ENCODE measurements at places on chromosomes 5 and 9.

DNA sequence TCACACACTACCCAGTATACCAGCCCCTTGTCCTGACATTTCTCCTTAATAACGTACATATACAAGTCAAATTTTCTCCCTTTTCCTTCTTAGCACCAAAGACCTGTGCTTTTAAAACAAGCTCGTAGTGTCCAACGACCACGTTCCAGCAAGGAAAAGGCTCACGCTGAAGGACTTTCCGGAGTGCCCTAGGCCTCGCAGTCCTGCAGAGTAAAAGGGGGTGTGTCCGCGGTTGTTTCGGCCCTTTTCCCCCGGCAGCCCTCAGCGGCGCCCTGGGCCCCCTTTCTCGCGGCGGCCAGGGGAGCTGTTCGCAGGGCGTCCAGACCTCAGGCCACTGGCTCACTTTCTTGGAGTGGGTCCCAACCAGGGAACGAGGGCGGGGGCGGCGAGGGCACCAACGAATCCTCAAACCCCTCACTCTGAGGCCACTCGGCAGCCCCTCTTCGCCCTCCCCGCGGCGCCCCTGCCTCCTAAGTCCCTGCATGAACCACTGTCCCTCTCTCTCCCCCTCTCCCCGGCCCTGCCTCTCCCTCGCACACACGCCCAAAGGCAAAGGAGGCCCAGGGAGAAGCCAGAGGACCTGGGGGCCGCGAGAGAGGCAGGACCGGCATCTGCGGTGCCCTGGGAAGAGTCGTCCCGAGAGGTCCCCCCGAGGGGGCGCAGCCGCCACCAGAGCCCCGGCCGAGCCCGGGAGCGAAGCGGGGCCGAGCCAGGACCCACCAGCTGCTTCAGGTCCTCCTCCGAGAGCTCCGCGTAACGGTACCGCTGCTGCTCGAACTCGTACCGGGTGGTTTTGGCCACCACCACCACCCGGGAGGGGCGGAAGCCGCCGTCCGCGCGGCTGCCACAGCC is 720 bp downstream of the NADK2 start:
- DNase-seq, result no peak

DNA sequence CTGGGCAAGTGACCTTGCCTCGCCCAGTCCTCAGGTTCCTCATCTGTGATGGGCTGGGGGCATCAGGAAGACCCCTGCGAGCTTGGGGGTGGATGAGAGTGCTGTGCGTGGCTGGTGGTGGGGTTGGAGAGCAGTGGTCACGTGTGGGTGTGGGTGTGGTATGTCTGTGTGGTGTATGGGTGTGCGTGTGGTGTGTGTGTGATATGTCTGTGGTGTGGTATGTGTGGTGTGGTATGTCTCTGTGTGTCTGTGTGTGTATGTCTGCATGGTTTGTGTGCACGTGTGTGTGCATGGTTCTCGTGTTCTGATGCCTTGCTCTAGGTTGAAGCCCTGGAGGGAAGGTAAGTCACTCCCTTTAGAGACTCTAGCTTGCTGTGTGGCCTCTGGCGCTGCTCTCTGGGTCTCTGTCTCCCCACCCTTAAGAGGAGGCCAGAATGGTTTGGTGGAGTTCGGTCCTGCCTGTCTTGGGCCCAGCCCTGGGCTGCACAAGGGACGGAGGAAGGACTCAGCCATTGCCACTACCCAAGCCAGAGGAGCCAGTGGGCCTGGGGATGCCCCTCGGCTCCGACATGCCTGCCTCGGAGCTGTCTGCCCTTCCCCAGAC is 87.0 kb downstream of the RXRA start:
- no peak for DNase-seq

GRCh38 chr5:25515525-25515924 is 870.7 kb upstream of the CDH10 start:
- DNase-seq, result no peak

DNA sequence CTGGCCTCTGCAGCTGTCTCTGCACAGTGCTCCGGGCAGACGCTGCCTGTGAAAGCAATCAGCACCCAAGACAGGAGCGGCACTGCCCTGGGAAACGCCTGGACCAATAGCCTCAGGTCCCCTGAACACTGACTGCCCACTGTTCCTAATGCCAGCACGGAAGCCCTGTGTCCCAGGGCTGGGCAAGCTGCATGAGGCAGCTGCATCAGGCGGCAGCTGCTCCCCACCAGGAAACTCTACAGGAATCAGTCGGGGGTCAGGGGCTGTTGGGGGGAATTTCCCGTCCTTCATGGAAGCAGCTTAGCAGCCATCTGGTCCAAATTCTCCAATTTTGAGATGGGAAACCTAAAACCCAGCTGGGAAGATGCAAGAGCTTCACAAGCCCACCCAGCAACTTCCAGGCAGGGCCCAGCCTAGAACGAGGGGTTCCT is 118.6 kb downstream of the VAV2 start:
- DNase-seq, result no peak

DNA sequence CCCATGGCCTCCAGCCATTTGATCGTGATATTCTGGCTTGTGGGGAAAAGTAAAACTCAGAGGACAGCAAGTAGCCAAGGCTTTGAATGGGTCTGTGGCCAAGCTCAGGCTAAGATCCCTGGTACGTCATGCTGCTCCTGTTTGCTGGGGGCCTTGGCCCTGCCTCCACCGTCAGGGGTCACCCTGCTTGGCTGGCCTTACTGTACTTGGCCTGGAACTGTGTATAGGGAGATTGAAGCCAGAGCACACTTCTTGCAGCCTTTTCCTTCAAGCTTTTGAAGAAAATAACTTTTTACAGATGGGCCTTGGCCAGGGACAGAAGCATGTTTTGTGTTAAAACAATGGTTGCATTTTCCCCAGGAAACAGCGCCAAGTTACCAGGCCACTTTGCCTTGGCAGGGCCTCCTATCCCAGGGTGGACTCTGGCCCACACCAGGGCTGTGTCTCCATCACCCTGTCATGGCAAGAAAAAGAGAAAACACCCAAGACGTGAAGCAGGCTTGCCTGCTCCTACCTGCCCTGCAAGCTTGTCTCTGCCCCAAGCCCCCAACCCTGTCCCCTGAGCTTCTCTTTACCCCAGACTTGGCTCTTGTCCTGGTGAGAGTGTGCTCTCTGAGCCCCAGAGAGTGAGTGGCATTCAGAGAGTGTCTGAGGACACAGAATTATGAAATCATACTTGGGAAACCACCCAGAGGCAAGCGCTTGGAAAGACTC is 286.9 kb downstream of the GADD45G start:
- no peak for DNase-seq

GRCh38 chr5:155154973-155155372 is 141.4 kb downstream of the KIF4B start:
- no peak for DNase-seq

GRCh38 chr9:125807079-125807478 is 59.9 kb downstream of the PBX3 start:
- DNase-seq, result no peak

- DNase-seq, result no peak
These were observed 142.1 kb downstream of the MED10 start for GRCh38 chr5:6236170-6236793.

DNA sequence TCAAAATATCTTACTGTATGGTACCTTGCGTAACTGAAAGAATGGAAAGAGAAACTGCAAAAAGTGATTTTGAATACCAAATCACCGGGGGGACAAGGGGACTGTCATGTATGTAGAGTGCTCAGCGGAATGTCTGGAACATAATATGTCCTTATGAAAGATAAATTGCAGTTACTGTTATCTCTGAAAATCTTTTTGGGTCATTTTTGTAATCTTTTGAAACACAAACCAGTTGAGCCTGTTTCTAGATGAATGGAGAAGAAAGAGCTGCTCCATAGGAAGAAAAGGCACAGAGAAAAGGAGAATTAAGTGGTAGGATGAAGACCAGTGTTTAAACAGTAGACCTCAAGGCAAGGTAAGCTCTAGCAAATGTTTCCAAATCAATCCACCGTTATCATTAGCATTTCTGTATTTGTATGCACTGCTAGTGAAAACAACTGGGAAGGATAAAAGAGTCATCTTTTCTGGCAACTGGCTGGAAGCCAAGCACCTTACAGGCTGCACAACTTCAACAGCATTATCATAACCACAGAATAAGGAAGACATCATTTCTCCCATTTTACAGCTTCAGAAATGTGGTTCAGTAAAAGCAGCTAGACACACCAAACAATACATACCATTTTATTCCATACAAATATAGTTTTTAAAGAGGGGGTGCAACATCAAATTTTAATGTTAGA is 158.5 kb downstream of the TRPM3 start:
- DNase-seq, result no peak

DNA sequence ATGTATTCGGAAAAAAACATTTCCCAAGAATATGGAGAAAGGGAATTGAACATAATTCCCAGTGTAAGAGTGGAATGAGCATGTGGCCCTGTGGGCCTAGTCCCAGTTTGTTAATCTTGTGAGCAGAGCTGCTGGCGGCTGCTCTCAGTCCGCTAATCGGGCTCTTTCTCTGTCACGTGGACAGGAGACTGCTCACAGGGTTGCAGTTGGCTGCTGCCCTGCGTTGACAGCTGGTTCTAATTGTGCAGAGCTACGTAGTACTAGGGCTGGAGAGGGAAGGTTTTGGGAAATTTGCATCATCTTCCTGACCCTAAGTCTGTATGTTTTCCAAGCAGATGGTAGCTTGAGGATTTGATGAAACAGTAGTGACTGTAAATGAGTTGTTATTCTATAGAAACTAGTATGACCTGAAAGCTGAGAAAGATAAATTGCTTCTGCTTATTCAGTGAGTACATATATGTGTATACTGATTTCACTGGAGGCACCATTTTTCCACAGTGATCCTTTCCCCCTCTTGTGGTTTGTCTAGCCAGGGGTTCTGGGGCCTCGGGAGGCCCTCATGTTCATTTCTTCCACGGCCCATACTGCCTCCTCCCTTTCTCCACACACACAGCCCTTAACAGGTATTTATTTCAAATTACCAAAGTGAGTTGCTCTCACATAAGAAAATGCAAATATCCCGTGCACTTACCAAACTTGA is 100.6 kb downstream of the ANGPTL2 start:
- no peak for DNase-seq

DNA sequence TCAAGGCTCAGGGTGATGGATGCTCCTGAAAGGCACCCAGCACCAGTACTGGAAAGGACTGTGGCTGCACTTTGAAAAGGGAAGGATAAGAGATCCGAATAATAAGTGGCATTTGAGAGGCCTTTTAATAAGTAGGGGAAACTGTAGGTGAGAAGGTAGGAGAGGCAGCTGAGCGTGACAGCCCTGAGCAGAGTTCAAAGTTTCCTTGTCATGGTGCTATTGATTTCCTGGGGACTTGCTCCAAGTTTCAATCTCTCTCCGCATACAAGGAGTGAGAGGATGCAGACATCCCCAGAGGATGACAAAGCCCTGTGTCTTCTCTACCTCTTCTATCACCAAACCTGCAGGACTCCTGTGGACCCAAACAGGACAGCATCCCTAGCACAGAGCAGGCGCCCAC is 354.5 kb downstream of the SPOCK1 start:
- no peak for DNase-seq

- DNase-seq, result no peak
These were observed 2.2 kb downstream of the C8G start for GRCh38 chr9:136947028-136947891.
